ENCODE measurements at places on chromosomes 1 and 21.

GRCh38 chr1:23896491-23896890 is 16.7 kb downstream of the CNR2 start:
- no peak for DNase-seq

DNA sequence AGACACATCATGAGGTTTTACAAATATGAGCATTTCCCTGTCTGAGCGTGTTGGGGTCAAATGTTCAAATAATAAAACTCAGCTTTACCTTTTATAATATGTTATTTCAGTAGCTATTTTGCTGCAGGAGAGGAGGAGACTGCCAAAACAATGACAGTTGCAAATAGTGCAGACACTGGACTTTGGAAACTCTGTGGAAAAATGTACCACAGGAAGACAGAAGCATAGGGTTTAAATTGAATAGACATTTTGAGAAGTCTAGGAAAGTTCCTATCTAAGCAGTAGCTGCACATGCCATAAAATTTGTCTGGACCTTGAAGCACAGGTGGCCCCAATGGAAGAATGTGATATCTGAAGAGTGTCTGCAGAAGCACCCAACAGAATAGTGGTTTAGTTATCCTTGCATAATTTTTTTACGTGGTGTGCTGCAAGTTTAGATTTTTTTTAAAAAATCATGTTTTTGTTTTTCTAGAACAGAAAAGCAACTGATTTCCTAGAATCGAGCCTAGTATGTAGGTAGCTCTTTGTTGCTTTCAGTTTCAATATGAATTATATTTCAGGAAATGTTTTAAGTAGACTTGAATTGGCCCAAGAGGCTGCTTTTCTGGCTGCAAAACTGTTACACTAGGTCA is 14.0 kb upstream of the GBP5 start:
- DNase-seq, result no peak

GRCh38 chr1:30997463-30998057 is 68.0 kb downstream of the PUM1 start:
- DNase-seq, result no peak

DNA sequence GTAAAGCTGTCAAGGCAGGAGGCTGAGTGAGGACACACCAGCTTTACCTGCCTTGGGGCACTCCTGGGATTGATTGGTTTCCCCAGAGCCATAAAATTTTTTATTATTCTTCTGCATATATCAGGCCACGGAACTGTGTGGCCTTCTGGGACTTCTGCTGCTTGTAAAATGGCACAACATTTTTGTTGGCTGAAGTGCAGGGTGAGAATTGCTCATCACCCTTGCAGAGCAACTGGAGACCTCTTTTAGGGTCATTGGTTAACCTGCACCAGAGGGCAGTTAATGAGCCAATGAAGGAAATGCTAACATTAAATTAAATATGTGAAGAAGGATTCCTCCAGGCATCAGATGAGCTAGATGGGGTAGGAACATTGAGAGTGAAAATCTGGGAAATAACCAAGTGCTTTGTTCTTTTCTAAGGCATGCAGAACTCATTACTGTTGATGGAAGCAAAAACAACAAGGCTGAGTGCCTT is 87.7 kb downstream of the LTN1 start:
- DNase-seq, result no peak

- no peak for DNase-seq
These were observed 34.0 kb downstream of the ELK4 start for GRCh38 chr1:205597691-205598314.

DNA sequence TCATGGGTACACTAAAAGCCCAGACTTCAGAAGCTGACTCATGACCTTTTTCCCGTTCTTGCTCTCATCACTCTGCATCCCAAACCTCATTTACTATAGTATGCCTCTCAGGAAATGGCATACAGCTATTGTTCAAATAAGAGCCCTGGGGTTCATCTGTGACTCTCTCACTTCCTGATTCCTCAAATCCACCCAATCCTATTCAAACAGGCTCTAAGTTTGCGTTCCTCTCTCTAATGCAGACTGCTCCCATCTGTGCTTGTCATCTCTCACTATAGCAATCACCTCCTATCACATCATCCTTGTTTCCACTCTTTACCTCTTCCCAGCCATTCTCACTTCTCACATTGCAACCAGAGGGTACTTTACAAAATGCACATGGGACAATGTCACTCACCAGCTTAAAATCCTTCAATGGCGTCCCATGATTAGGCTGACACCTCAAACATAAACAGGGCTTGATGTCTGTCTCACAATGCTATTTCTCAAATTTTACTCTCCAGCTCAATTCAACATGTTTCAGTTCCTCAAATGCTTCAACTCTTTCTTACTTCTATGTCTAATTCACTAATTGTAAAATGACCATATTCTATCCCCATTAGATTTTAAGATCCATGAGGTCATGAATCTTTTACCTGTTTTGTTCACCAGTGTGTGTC is 408.4 kb downstream of the NTNG1 start:
- DNase-seq, result no peak

DNA sequence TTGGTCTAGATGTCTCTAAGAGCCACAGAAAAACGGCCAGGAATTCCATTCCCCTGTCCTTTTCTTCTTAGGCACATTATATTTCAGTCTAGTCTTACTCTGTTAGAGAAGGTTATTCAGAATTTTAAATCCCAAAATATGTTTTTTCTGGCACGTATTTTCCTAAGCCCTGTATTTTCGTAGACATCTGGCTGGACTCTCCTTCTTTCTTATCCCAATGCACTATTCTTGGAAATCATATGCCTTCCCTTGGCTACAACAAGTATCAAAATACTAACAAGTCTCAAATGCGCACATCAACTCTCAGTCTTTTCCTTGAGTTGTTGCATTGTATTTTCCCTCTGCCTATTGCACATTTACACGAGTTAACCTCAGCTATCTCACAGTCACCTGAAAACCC is 96.2 kb downstream of the DPYD start:
- DNase-seq, result no peak

- DNase-seq, result no peak
These were observed 30.4 kb downstream of the ZNF281 start for GRCh38 chr1:200379432-200379757.

DNA sequence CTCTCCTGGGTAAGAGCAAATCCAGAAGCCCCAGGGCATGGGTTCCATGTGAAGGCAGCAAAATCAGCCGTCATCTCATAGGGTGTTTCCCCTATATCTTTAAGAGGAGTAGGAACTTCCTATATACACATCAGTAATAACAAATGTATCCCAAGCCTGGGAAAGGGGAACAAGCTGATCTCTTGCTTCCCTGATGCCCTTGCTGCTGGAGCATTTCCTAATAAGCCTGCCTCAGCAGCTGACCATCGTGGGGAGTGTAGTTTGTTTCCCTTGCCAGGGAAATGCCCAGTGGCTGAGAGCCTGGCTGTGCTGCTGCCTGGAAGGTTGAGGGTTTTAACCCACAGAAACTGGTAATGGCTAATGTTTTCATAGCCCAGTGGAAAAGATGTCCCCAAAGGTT is 177.0 kb downstream of the NPHP4 start:
- no peak for DNase-seq

- no peak for DNase-seq
These were observed 183.0 kb downstream of the CYYR1 start for GRCh38 chr21:26389971-26390641.

GRCh38 chr1:9476790-9477463 is 62.3 kb upstream of the SLC25A33 start:
- no peak for DNase-seq

DNA sequence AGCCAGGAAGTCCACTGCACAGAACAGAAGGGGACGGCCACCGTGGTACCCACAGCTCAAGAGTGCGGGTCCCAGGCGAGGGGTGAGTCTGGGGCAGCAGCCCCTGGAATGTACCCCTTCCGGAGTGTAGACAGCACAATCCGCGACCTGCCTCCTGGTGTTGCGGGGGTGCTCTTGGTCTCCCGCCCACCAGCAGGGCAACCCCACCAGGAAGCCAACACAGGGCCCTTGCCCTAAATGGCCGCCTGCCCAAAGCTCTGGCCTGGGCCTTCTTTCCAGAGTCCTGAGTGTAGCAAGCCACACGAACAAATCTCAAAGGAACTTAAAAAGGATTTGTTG is 1.1 kb upstream of the SLC19A1 start:
- no peak for DNase-seq

DNA sequence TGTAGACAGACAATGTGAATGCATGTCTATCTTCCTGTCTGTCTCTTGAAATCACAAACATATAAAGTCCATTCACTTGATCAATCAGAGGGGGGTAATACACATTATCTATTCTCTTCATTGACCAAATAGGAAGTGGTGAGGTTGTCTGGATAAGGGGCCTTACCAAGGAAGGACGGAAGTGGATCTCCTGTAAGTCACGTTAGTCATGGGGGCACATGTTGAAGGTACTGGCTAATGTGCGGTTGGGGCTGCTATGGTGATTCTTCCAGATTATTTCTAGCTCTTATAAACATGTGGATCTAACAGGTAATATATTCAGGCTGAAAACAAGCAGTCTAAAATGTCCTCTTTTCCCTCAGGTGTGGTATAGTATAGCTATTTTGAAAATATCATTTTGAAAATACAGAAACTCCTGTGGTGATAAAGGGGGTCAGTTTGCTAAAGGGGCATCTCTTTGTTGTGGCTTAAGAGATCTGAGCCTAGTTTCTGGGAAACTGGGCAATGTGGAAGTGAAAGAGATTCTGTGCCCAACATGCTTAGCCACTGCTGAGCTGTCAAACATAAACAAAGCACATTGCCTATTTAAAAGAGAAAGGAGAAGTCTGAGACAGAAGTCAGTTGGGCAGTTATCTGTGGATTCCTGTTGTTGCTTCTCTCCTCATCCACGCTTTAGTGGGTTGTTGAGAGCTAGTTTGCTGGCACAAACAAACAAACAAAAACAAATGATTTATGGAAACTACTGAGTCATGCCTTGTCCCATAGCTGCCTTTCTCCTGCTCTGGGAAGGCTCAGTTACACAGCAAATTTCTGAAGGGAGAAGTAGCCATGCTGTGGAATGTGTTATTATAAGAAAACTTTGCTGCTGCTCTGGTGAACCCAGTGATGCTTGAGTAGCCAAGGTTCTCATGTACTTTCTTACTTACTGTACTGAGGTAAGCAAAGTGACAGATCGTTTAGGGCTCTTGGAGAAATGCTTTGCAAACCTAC is 166.9 kb downstream of the HLX start:
- no peak for DNase-seq

DNA sequence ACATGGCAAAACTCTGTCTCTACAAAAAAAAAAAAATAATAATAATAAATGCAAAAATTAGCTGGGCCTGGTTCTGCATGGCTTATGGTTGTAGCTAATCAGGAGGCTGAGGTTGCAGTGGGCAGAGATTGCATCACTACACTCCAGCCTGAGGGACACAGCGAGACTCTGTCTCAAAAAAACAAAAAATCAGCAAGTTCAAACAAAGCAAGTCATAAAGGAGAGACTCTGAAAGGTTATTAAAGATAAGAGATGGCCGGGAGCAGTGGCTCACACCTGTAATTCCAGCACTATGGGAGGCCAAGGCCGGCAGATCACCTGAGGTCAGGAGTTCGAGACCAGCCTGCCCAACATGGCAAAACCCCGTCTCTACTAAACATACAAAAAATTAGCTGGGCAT is 28.8 kb downstream of the COP1 start:
- DNase-seq, result no peak

- no peak for DNase-seq
These were observed 113.9 kb downstream of the GLIS1 start for GRCh38 chr1:53625049-53625448.

DNA sequence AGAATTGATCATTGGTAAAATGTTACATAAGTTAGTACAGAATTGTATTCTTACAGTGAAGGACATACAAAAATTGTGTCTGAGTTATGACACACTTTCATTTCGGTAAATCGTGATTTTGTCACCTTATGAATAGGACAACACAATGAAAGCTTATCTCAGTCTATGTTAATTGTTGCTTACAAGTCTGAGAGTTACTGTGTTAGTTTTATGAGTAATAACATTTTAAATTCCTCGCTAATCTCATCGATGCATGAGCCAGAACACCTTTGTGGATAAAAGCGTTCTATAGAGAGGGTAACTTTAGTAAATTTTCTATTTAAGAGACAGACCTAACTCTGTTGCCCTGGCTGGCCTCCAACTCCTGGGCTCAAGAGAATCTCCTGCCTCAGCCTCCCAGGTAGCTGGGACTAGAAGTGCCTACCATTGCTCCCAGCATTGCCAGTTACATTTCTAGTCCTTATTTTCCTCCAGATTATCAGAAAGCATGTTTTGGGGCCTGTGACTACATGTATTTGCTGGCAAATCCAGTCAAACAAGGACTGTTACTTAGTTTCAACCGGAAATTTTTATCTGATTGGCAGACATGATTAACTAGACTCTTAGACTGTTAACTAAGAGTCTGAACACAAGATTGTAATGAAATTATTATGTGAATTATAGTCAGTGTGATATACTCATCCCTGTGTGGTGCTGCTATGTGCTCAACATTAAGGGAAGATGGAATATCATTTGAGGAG is 3.0 kb downstream of the PRRC2C start:
- DNase-seq, result no peak

DNA sequence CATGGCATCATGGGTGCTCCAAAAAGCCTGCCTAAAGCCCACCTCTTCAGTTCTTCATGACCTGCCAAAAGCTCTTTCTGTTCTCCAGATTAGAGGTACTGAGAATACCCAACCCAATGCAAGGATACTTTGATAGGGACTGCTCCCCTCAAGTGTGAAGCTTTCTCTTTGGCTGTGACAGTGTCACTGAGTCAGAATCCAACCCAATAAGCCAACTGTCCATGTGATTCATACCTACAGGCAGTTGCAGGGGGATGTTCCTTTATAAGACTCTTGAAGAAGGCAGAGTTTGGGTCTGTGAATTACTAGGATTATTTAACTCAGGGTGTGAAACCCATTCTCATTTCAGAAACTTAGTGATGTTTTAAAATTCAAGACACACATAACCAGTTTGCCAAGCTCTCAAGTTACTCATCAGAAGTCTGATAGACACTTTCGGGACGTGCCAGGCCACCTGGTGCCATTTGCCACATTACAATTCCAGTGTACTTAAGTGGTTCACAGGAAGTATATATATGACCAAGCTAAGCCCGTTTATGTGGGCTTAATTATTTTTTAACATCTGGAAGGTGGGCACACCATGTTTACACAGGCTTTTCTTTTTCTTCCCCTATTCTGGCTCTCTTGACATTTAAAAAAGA is 265.8 kb downstream of the NFIA start:
- no peak for DNase-seq

- no peak for DNase-seq
These were observed 11.0 kb downstream of the RAP1A start for GRCh38 chr1:111630567-111630966.

Measured in NCI-H2029 treated with DMSO at 0.1 percent for 48 hours (cell line).